ENCODE measurements at places on chromosomes 12 and 14.

DNA sequence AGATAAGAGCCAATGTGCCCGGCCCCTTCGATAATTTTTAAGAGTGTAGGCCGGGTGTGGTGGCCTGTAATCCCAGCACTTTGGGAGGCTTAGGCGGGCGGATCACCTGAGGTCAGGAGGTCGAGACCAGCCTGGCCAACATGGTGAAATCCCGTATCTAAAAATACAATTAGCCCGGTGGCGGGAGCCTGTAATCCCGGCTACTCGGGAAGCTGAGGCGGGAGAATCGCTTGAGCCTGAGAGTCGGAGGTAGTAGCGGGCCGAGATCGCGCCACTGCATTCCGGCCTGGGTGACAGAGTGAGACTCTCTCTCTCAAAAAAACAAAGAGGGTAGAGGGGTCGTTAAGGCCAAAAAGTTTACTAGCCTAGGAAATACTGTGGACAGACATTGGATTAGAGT is 2.6 kb downstream of the KRAS start:
- no peak for DNase-seq

GRCh38 chr14:63454863-63455622 is 88.1 kb downstream of the PPP2R5E start:
- peak; percentile 79 for DNase-seq

GRCh38 chr12:68750506-68750905 is 4.5 kb downstream of the SLC35E3 start:
- DNase-seq, result no peak

DNA sequence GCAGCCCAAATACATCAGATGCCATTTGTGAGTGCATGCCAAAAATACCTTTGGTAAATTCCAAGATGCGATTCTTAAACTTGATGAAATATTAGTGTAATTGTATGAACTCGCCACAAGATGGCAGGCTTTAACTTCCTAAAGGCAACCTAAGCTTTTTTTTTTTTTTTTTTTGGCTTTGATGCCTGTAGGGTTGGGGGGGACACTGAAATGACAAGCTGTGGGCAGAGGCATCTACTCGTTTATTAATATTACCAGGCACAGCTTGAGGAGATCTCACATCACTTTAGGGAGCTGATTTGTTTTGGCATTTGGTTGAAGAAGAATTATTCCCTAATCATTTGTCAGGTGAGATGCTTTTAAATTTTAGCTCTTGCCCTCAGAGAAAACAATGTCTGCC is 126.7 kb upstream of the CCDC196 start:
- peak; percentile 85 for DNase-seq

- DNase-seq, result peak; percentile 77
Observed at GRCh38 chr14:76710056-76711010, 50.9 kb upstream of the VASH1 start.

GRCh38 chr12:113268621-113269020 is 47.4 kb downstream of the TPCN1 start:
- no peak for DNase-seq

Measured in NCI-H2171 treated with DMSO at 0.1 percent for 48 hours (cell line).